ENCODE measurements at places on chromosomes 6 and 20.

DNA sequence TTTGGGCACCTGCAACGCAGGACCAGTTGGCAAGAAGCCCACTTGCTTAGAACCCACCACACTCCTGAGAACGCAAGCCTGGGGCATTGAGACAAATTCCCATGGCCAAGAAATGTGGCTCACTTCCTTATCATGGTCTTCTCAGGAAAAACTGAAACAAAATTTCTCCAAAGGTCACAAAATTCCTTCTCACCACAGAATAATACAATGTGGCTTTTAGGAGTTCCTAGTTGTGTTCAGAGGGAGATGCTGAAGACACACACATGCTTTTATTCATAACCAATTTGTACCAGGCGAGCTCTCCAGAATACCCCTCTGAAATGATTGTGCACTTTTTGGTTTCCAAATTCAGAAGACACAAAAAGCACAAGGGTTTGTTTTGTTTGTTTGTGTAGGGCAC lies 31.6 kb downstream of the ADTRP start:
- no peak for DNase-seq

- no peak for DNase-seq
Measured at GRCh38 chr6:113185299-113185698, 671.8 kb upstream of the MARCKS start.

DNA sequence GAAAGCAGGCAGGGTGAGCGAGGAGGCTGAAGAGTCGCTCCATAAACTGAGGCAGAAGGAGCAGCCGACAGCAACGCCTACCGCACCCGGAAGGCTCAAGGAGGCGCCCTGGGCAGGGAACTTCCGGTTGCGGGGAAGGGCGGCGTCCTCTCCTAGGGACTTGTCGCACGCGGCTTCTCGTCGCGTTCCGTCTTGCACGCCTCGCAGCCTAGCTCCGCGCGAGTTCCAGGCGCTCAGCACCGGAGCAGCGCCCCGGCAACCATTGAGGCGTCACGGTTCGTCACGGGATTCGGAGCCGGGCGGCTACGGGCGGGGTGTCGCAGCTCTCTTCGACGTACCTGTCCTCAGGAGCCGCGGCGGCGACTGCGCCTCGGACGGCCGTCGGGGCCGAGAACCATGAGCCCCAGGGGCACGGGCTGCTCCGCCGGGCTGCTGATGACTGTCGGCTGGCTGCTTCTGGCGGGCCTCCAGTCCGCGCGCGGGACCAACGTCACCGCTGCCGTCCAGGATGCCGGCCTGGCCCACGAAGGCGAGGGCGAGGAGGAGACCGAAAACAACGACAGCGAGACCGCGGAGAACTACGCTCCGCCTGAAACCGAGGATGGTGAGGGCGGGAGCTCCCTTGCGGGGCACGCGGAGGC lies at the start of gene SPACA1:
TSS of gene SPACA1 (plus strand) at position 332 of the 641 bp plus-strand sequence. CDS start at position 397, 65 bp downstream.
- DNase-seq = no peak

DNA sequence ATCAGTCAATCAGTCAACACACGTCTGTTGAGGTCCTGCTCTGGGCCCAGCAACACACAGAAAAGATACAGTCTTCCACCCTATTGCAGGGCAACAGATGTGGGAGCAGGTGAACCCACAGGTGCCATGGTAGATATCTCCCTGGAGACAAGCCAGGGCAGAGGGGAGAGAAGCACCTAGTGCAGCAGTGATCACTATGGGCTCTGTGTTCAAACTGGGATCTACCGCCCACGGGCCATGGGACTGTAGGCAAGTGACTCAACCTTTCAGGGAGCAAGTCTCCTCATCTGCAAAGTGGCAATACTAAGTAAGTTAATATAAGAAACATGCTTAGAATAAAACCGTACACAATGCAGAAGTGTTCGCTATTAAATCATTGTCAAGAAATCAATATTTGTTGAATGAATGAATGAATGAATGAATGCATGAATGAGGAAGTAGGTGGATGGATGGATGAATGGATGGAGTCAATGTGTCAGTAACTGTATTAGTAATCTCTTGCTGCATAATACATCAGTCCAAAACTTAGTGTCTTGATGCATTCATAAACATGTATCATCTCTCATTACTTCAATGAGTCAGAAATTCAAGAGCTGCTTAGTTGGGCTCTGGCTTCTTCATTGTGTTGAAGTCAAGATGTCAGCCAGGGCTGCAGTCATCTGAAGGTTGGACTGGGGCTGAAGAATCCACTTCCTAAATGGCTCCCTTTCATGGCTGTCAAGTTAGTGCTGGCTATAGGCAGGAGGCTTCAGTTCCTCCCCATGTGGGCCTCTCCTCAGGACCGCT lies 31.9 kb upstream of the NFATC2 start:
- no peak for DNase-seq

DNA sequence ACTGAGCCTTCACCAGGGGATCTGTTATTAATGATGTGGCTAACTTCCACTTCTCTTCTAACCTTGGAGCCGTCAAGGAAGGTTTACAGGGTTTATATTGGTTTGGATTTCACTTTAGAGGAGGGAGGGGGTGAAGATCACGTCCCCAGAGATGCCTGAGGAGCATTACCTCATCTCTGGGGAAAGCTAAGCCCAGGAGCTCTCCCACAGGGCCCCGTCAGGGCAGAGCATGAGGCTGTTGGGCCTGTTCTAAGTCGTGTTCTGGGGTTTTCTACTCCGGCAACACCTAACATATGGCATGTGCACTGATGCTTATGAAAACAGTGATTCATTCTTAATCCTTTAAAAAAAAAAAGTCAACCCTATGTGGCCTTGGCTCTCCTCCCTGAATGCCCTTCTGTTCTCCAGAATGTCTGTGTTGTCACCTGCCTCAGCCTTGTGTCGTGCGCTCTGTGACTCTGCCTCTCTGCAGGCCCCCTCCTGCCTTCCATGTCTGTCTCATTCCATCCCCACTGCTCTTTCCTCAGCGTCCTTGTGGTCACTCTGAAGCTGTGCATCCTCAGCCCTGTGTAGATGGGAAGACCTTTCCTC lies 97.4 kb upstream of the JARID2 start:
- peak; percentile 78 for DNase-seq

GRCh38 chr20:62240020-62240685 lies 1.8 kb downstream of the OSBPL2 start:
- no peak for DNase-seq

DNA sequence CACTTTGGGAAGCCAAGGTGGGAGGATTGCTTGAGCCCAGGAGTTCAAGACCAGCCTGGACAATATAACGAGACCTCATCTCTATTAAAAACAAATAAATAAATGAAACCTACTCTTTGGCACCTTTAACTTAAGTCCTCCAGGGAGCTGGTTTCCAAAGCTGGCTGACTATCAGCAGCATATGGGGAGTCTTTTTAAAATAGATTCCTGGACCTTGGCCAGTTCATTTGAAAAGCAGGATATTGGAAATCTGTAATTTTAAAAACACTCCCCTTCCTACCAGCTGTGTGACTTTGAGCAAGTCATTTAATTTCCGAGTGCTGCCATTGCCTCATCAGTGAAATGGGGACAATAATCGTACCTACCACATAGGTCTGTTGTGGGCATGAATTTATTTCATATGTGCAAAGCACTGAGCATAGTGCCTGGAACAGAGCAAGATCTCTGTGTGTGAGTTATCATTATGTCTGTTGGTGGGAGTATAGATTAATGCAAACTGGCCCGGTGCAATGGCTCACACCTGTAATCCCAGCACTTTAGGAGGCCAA lies 40.9 kb upstream of the PTPN1 start:
- DNase-seq = no peak

- no peak for DNase-seq
Measured at GRCh38 chr20:62495749-62496567, 20.2 kb upstream of the GATA5 start.

- no peak for DNase-seq
Measured at GRCh38 chr6:161586887-161587286, 313.0 kb upstream of the AGPAT4 start.

DNA sequence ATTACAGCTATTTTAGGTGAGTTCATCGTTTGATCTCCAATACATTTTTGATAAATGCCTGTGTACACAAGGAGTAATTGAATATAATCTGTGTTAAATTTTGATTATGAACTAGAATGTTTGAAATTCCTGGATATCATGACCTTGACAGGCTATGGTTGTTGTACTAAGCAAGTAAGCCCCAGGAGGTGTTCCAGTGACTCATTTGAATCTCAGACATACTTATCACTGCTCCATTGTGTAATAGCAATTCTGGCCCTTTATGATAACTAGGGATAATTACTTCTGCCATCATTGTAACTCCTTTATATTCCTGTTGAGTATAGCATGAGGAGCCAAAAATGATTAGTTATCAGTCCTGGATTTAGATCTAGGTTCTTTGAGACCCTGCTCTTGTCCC lies 1424.6 kb upstream of the ADGRB3 start:
- DNase-seq = no peak

DNA sequence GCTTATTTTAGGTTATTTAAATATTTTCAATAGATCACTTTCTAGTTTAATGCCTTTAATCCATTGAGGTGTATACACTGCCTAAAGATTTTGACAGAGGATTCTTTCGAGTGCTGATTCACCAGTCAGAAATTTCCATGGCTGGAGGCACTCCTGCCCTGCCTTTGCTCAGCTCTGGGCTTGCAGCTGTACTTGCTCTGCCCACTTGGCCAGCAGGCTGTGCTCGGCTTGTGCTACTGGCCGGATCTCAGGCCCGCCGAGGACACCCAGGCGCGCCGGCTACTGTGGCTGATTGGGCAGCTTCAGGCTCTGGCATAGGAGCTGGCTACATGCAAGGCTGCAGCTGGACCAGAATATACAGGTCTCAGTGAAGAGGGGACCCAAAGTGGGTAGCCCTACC lies 675.1 kb upstream of the MMS22L start:
- peak; percentile 23 for DNase-seq

- DNase-seq = no peak
Measured at GRCh38 chr6:2037237-2037926, 208.0 kb downstream of the GMDS start.

GRCh38 chr6:42295677-42296076 lies 78.0 kb upstream of the MRPS10 start:
- no peak for DNase-seq

DNA sequence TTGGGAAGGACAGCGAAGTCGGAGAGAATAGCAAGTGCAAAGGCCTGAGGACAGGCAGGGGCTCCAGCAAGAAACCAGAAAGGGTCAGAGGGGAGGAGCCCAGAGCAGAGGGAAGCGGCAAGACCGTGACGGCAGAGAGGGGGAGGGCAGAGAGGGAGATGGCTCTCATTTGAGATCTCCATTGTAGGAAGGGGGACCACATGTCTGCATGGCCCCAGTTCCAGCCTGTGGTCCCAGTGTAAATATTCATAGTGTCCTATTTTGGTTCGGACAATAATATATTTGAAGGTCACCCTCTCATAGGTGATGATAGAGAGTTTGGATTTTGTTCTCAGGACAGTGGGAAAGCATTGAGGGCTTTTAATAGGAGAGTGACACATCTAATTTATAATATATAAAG lies 231.1 kb upstream of the RNF24 start:
- DNase-seq = no peak

DNA sequence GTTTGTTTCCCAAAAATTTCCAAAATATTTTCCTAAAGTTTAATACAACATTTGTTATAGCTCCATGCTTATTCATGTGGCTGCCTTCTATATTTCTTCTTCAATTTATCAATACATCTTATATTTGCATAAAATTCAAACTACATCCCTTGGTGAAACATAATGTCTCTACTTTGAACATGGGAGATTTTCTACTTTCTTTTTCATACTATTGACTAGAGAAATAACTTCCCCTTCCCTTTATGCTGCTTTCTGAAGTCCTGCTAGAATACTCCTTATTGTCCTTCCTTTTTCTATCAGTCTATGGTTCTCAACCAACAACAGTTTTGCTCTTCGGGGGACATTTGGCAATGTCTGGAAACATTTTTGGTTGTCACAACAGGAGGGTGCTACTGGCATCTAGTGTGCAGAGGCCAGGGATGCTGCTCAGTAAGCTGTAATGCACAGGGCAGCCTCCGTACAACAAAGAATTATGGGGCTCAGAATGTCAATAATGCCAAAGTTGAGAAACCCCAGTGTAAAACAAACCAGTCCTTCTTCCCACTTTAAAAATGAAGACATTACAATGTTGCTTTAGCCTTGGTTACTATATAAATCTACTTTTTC lies 29.9 kb downstream of the MKKS start:
- no peak for DNase-seq

GRCh38 chr6:72720464-72720863 lies 98.6 kb downstream of the KCNQ5 start:
- DNase-seq = no peak

DNA sequence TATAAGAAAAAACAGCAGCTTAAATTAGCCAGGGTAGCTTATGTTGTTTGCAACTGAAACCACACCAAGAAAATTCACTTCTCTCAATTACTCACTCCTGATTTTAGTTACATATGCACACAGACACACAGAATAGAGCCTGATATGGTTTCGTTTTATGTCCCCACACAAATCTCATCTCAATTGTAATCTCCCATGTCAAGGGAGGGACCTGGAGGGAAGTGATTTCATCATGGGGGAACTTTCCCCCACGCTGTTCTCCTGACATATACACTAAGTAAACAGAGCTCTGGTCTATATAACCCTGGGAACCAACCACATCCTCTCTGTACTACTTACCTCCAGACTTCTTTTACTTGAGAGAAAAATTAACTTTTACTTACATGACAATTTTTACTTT lies 9.8 kb downstream of the OR12D1 start:
- no peak for DNase-seq

DNA sequence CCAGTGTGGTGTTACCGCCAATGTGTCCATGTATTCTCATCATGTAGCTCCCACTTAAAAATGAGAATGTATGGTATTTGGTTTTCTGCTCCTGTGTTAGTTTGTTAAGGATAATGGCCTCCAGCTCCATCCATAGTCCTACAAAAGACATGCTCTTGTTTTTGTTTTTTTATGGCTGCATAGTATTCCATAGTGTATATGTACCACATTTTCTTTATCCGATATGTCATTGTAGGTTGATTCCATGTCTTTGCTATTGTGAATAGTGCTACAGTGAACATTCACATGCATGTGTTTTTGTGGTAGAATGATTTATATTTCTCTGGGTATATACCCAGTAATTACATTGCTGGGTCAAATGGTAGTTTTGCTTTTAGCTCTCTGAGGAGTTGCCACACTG lies 207.2 kb downstream of the CDKAL1 start:
- no peak for DNase-seq

GRCh38 chr20:7741866-7742265 lies 198.4 kb downstream of the HAO1 start:
- DNase-seq = no peak

DNA sequence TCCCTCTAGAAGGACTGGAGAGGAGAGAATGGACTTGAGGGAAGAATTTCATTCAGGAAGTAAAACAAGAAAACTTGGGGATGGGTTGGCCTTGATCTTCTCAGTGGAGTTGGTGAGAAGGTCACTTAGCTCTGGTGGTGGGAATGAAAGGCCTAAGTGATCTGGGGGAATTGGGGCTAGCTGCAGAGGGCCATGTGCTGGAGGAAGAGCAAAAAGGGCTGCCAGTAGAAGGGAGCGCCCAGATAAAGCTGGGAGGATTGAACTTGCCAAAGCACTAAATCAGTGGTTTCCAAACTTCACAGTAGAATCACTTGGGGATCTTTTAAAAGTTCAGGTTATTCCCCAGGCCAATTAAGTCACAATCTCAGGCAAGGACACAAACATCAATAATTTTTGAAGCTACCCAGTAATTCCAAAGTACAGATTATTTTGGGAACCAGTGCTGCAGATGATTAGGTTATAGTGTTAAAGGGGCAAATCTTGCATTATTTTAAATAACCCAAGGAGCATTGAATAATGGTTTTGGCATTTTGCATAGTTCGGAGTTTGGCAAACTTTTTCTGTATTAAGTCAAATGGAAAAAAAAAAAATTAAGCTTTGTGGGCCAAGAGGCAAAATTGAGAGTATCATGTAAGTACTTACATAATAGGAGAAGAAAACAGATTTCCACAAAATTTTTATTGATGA lies 36.5 kb upstream of the RFPL4B start:
- no peak for DNase-seq

- DNase-seq = no peak
Measured at GRCh38 chr6:111812060-111813038, 60.9 kb downstream of the FYN start.
